ENCODE measurements at places on chromosomes 1 and 21. TPM values are rescaled to one million over a fixed set of nuclear protein-coding genes. Genes with fewer than 3 reads are reported as not detected.

Gene ASB17
- total RNA-seq, result not detected

Gene ZCCHC17
- 50.4 TPM for total RNA-seq

Gene UFC1
- total RNA-seq, result 93.4 TPM

Gene C21orf91
- total RNA-seq, result 49.2 TPM

Gene B3GALT5
- 24.2 TPM for total RNA-seq

Gene SH3BGR
- 4.3 TPM for total RNA-seq

Gene NPHS2
- not detected for total RNA-seq

Gene SMAP2
- total RNA-seq, result 8.2 TPM

Gene IGFN1
- total RNA-seq, result not detected

Gene SELP
- not detected for total RNA-seq

Gene KCNK1
- 9.9 TPM for total RNA-seq

Gene NPR1
- total RNA-seq, result 8.9 TPM

DNA sequence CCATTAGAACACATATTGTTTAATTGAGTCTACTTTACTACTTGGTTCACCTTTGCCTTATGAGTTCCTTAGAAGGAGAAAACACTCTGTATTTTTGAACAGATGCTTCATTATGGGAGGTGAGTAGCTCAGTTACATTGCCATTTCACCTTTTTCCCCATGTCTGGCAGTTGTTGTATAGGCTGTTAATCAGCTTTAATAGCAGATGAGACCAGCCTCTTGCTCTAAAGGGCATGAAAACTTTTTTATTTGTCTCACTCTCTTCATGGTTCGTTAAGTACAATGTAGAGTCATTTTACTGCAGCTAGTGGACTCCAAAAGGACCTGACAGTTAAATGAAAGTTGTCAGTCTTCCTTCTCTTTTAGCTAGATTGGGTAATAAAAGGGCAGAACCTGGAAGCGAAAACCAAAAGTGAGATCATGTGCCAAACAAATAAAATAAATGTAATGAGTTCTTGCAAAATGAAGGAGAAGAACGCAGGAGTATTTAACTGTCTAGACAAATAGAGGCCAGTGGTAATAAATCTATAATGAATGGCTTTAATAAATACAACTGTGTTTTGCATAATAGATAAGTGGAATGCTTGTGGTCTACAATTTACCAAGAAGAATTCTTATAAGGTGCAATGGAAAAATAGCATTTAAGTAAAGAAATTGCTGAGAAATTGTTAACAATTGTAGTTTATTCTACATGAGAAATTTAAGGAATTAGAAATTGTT is 180.0 kb upstream of the NEGR1 start:
- DNase-seq, result no peak
- no peaks in the 10 kb centered on the region for H3K4me1 ChIP-seq
- H3K4me3 ChIP-seq, result no peak overlapping the region

DNA sequence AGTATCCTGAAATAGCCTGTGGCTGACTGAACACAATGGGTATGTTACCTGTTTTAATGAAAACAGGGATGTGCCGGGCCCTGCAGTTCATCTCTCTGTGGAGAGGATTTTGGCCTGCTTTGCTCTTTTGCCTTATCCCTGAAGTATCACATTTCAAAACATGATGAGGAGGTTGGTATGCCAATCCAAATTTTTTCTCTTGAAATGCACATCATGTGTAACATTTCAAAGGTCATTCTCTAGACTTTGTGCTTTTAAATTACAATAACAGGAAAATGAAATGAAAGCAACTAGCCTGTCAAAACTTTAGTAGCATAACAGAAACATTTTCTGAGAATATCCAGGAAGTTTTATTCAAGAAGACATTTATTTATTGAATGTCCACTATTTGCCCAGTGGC is 118.9 kb downstream of the SLC44A5 start:
- no peaks in the 10 kb centered on the region for H3K27me3 ChIP-seq
- H3K27ac ChIP-seq, result no peak overlapping the region
- H3K4me1 ChIP-seq, result no peaks in the 10 kb centered on the region
- H3K4me3 ChIP-seq, result no peak overlapping the region
- no peaks in the 10 kb centered on the region for H3K36me3 ChIP-seq

- no peaks in the 10 kb centered on the region for H3K4me1 ChIP-seq
- H3K27me3 ChIP-seq, result no peaks in the 10 kb centered on the region
Measured at GRCh38 chr1:226809785-226810571, 60.4 kb upstream of the PSEN2 start.

GRCh38 chr1:115829023-115829674 is 11.8 kb downstream of the NHLH2 start:
- H3K4me3 ChIP-seq, result peak overlapping the region; percentile 80
- no peaks in the 10 kb centered on the region for H3K27me3 ChIP-seq
- H3K27ac ChIP-seq, result no peak overlapping the region
- DNase-seq, result no peak
- H3K36me3 ChIP-seq, result no peaks in the 10 kb centered on the region
- H3K4me1 ChIP-seq, result no peaks in the 10 kb centered on the region

DNA sequence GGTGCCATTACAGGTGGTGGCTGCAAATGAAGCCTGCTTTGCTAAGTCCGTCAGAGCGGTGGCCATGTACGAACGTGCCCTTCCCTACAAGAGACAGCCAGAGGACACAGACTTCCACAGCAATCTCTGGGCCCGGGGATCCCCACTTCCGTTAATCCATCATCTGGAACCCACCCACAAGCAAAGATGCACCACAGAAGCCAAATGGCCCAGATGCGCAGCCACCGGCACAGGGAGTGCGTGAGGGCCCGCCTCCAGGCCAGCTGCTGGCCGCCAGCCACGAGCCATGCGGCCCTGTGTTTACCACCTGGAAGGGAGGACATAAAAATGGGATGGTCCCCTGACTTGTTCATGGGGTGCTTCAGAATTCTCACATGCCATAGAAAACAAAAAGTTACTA is 22.1 kb downstream of the MRAP start:
- no peaks in the 10 kb centered on the region for H3K27me3 ChIP-seq
- DNase-seq, result no peak
- peaks cover 93% of the 10 kb centered on the region for H3K36me3 ChIP-seq
- no peak overlapping the region for H3K4me3 ChIP-seq
- no peak overlapping the region for H3K27ac ChIP-seq
- H3K4me1 ChIP-seq, result no peaks in the 10 kb centered on the region

DNA sequence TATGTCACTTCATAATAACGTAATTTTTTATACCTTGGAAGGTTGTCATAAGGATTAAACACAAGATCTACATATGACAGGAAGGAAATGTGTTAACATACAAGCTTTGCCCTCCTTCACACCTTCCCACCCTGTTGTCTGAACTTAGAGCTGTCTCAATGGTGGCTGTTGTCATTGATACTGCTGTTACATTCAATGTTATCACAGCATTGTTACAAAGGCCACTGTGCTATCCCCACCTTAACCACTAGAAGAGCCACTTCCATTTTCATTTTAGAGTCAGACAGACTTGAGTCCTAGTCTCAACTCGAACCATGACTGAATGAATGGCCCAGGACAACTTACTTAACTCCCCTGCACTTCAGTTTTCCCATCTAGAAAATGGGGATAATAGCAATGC is 31.2 kb downstream of the TAS1R2 start:
- peaks cover 1% of the 10 kb centered on the region for H3K36me3 ChIP-seq
- H3K27me3 ChIP-seq, result no peaks in the 10 kb centered on the region
- H3K4me1 ChIP-seq, result no peaks in the 10 kb centered on the region
- no peak for DNase-seq
- H3K27ac ChIP-seq, result no peak overlapping the region
- no peak overlapping the region for H3K4me3 ChIP-seq

DNA sequence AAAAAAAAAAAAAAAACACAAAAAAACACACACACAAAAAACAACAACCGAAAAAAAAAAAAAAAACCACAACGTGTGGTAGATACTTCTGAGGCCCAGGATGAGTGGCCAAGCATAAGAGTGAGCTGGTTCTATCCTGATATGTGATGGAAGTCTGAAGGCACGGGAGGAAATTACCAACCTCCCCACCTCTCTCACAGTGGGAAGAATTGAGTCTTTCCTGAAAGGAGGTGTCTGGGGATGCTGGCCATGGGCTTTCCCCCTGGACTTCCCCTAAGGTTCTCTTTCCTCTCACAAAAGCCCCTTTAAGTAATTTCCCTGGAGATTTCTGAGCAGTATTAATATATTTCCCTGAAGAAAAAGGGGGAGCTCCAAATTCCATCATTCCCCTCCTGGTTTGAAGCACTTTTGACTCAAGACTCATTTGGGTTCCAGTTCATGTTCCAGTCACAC is 5.2 kb downstream of the TMCC2 start:
- H3K27ac ChIP-seq, result no peak overlapping the region
- DNase-seq, result no peak
- H3K4me3 ChIP-seq, result no peak overlapping the region
- H3K4me1 ChIP-seq, result no peaks in the 10 kb centered on the region
- no peaks in the 10 kb centered on the region for H3K36me3 ChIP-seq

DNA sequence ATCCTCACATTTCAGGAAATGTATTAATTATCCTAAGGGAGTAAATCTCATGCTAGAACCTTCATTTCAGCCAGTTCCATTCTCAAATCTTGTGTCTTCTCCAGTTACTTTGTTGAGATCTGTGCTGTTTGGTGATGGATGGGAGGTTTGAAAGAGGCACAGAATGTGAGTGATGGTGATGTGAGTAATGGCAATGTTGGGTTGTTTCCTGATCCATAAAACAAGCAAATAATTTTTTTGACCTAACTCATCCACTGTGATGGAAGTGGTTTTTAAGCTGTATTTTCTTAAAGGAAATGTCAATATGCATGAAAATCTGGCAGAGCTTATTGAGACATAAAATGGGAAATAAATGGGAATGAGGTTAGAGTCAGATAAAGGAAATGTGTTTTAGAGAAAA is 214.7 kb downstream of the CHRM3 start:
- no peak overlapping the region for H3K27ac ChIP-seq
- no peak overlapping the region for H3K4me3 ChIP-seq
- no peak for DNase-seq

DNA sequence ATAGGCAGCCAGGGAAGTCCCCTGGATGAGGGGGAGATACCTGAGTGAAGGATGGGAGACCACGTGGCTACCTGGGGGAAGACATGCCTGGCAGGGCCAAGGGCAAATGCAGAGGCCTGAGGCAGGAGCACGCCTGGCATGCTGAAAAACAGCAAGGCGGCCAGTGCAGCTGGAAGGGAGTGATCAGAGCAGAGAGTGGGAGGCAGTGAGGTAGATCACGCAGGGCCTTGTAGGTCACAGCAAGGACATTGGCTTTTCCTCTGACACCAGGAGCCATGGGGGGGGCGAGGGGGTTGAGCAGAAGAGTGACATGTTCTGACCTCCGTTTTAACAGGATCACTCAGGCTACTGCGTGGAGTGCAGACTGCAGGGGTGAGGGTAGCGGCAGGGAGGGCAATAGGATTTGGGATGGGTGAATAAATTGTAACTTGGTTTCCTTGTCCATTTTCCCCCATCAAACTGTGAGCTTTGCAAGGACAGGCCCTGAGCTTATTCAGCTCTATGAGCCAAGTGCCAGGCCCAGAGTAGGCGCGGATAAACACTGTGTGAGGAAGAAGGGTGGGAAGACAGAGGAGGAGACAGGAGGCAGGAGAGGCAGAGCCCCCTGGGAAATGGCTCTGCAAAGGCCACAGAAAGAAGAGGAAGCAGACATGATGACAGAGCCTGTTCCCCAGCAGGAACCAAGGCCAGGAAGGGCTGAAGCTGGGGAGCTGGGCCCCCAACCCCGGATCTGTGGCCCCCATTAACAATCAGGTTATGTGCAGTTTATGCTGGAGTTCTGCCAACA is 16.6 kb downstream of the IFI6 start:
- H3K27me3 ChIP-seq, result no peaks in the 10 kb centered on the region
- H3K36me3 ChIP-seq, result no peaks in the 10 kb centered on the region
- H3K4me3 ChIP-seq, result no peak overlapping the region
- peaks cover 12% of the 10 kb centered on the region for H3K4me1 ChIP-seq
- peak; percentile 50 for DNase-seq

DNA sequence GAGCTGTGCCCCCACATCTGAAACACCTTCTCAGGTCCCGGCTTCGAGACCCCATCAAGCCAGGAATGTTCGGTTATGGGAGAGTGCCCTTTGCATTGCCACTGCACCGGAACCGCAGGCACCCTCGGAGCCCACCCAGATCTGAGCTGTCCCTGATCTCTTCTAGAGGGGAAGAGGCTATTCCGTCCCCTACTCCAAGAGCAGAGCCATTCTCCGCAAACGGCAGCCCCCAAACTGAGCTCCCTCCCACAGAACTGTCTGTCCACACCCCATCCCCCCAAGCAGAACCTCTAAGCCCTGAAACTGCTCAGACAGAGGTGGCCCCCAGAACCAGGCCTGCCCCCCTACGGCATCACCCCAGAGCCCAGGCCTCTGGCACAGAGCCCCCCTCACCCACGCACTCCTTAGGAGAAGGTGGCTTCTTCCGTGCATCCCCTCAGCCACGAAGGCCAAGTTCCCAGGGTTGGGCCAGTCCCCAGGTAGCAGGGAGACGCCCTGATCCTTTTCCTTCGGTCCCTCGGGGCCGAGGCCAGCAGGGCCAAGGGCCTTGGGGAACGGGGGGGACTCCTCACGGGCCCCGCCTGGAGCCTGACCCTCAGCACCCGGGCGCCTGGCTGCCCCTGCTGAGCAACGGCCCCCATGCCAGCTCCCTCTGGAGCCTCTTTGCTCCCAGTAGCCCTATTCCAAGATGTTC is 4.3 kb downstream of the ADAMTSL4 start:
- peaks cover 3% of the 10 kb centered on the region for H3K4me1 ChIP-seq
- H3K36me3 ChIP-seq, result peaks cover 3% of the 10 kb centered on the region
- no peak overlapping the region for H3K27ac ChIP-seq
- DNase-seq, result peak; percentile 20
- no peak overlapping the region for H3K4me3 ChIP-seq

DNA sequence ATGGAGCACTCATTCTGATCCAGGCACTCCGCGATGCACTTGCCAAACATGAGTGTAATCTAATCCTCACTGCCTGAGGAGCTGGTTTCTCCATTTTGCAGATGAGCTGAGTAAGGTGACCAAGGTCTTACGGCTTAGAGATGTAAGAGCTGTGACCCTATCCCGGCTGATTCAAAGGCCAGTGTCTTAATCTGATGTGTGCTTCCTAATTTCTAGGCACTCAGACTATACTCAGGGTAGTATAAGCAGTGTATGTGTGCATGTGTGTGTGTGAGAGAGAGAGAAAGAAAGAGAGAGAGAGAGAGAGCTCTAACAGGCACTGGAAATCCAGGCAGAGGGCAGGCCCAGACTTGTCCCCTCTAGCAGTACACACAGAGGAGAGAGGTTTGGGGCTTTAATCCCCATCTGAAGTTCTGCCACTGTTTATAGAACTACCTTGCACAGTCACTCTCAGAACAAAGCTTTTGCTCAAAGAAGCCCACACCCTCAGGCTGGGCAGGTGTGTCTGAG is 188.2 kb downstream of the ZBTB18 start:
- H3K27ac ChIP-seq, result no peak overlapping the region
- no peak overlapping the region for H3K4me3 ChIP-seq
- no peak for DNase-seq
- no peaks in the 10 kb centered on the region for H3K4me1 ChIP-seq
- H3K27me3 ChIP-seq, result no peaks in the 10 kb centered on the region
- H3K36me3 ChIP-seq, result no peaks in the 10 kb centered on the region

GRCh38 chr1:28601696-28602095 is 9.6 kb downstream of the RAB42 start:
- H3K4me1 ChIP-seq, result no peaks in the 10 kb centered on the region
- no peaks in the 10 kb centered on the region for H3K27me3 ChIP-seq
- H3K27ac ChIP-seq, result no peak overlapping the region
- DNase-seq, result no peak
- no peak overlapping the region for H3K4me3 ChIP-seq

All from H9 (cell line).